SK-MEL-5 (cell line): ENCODE measurements at places on chromosomes 12 and 14. TPM values are rescaled to one million over a fixed set of nuclear protein-coding genes. Genes with fewer than 3 reads are reported as not detected.

DNA sequence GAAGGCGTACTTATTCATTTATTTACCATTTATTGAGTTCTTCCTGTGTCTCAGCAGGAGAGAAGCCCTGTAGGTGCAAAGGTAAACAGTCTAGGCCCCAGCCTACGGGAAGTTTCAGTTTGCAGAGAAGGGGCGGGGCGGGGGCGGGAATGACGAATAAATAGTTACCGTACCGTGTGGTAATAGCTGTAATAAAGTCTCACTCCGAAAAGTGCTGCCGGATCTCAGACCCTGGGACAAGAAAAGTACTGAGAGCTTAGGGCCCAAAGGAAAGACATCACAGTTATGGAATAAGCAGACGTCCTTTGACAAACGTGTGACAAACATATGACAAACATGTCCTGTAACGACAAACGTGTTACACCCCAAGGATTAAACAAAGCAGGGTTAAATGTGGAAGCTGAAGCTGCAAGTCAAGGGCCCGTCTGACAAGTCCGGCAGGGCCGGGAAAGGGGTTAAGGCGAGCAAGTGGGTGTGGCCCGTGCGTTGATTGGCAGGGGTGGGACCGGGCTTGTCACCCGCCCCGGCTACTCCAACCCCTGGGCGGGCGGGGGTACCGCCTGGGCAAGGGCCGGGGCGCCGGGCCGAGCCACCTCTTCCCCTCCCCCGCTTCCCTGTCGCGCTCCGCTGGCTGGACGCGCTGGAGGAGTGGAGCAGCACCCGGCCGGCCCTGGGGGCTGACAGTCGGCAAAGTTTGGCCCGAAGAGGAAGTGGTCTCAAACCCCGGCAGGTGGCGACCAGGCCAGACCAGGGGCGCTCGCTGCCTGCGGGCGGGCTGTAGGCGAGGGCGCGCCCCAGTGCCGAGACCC, at the start of gene LRP10:
Gene LRP10, plus strand, starts transcription at position 517 of the 809 bp plus-strand sequence. CDS start 564 bp downstream, outside the sequence.
- peak; percentile 89 for DNase-seq

DNA sequence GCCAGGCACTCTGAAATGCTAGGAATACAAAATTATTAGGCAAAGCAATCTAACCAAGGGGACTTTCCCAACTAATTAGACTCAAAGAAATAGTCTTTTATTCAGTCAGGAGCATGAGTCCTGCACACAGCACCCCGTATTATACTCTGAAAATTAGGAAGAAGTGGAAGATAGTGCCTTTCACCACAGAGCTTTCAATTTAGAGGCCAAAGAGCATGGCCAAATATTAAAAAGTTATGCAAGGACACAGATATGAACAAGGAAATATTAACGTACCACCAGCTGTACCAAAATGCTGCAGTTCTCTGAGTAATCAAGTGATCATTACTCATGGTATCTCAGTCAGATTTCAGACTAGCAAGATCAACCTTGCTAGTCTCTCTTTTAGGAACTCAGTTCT, 22.6 kb upstream of the MDM2 start:
- no peak for DNase-seq

DNA sequence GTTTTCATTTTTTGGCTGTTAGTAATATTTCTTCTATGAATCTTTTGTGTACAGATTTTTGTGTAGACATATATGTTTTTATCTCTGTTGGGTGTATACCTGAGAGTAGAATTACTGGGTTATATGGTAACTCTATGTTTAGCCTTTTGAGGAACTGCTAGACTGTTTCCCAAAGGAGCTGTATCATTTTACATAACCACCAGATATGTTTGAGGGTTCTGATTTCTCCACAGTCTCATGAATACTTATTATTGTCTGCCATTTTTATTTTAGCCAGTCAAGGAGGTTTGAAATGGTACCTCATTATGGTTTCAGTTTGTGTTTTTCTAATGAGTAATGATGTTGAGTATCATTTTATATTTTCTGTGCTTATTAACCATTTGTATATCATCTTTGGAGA, 1.9 kb downstream of the PCNX4 start:
- DNase-seq: no peak

- no peak for DNase-seq
Observed at GRCh38 chr12:56450241-56450640, 1.0 kb upstream of the TIMELESS start.

GRCh38 chr12:92299344-92299743, 153.7 kb upstream of the BTG1 start:
- no peak for DNase-seq

- peak; percentile 77 for DNase-seq
Observed at GRCh38 chr12:27777141-27777540, 2.9 kb upstream of the KLHL42 start.

DNA sequence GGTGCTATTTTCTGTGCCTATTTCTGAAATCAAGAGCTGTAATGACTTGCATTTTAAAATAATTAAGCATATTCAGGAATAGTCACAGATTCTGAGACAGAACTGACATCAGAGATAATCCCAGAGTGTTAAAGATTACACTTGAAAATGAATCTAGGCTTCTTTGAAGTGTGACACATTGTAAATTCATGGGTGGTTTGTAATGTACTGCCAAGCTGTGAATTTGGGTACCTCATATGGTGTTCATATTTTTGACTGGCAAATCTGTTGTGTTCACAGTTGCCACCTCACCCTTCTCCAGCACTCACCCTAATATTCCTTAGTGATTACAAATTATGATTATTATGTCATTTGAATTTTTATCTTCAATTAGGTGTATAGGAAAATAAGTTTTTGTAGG, 78.5 kb upstream of the CSRP2 start:
- DNase-seq: no peak

DNA sequence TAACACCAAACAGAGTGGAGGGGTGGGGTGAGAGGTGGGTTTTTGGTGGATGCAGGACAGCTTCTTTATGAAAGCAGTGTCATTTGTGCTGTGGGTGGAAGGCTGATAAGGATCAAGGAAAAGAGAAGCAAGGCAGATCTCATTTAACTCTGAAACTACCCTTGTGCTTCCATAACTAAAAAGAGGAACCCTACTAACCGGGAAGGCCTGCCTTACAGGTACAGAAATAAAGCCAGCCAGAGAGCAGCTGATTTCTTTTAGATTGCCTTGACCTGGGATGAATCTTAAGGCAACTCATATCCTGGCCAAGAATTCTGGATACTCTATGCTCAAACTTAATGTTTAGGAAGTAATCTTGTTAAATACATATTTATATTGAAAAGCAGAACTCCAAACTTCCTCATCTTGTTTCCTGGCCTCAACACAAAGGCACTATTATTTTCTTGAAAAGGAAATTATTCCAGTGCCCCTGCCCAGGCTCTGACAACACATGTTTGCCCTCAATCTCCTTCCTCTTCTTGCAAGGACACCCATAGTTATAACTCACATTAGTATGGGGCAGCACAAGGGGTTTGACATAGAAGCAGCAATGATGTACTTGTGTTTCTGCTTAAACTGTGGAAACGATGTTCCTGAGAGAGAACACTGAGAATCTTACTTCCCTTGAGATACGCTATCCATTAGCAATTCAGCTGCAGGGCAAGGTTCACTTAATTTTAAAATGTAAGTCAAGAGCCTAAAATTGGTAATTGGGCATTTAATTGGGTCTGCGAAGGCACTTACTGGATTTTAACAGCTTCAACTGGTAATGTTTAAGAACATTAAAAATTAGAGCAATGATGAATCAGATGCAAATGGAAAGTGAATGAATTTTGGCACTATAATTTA, 173.7 kb downstream of the STXBP6 start:
- DNase-seq: peak; percentile 41

GRCh38 chr14:64906022-64906421, 8.2 kb upstream of the CHURC1 start:
- DNase-seq: peak; percentile 50

- DNase-seq: no peak
Observed at GRCh38 chr12:31732926-31733548, 4.2 kb upstream of the AMN1 start.

GRCh38 chr12:19830446-19830845, 391.2 kb downstream of the AEBP2 start:
- DNase-seq: no peak

GRCh38 chr12:53538209-53538689, 31.0 kb upstream of the NPFF start:
- DNase-seq: peak; percentile 92

DNA sequence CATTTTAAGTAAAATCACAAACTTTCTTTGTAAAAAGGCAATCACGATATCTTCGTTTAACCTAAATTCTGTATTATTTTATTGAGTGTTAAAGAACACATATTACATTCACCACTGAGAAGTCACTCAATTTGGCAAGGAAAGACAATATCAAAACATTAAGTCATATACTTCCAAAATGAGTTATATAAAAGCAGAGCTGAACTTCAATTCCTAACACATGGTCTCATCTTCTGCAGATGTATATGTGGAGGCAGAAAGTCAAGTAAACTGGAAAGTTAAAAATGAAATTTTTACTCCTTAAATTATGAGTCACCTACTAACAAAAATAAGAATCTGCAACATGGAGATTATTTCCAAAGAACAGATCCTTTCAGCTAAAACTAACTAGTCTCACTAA, 28.7 kb downstream of the BMAL2 start:
- no peak for DNase-seq

DNA sequence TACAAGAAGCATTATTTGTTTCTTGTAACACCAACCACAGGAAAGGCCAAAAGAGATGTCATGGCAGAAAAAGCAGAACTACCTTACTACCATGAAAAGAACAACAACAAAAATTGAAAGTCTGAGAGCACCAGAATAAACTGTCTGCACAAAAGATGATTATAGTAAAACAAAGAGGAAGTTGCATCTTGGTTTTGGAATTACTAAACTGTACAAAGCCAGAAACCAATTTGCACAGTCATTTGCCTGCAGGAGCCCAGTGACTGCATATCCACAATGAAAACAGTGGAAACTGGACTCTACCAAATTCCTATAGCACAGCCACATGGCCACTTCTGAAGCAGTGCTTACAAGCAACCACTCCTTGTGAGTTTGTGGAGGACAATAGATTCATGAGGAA, 276.2 kb downstream of the SSPN start:
- DNase-seq: peak; percentile 9

DNA sequence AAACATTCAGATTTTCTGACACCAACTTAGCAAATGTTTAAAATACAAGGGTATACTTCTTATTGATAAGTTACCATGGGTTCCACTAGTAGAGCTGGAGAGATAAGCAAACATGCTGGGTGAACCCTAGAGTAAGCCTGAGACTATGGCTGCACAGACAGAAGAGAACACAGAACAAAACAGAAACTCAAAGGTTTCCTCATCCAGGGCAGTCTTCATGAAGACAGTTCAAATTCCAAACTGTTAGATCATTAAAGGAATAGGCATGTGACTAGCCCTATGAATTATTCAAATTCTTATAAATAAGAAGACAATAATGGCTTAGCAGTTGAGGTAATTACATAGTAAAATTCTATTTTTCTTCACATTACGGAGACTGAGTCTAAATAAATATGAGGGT, 28.1 kb downstream of the BTBD7 start:
- DNase-seq: no peak

DNA sequence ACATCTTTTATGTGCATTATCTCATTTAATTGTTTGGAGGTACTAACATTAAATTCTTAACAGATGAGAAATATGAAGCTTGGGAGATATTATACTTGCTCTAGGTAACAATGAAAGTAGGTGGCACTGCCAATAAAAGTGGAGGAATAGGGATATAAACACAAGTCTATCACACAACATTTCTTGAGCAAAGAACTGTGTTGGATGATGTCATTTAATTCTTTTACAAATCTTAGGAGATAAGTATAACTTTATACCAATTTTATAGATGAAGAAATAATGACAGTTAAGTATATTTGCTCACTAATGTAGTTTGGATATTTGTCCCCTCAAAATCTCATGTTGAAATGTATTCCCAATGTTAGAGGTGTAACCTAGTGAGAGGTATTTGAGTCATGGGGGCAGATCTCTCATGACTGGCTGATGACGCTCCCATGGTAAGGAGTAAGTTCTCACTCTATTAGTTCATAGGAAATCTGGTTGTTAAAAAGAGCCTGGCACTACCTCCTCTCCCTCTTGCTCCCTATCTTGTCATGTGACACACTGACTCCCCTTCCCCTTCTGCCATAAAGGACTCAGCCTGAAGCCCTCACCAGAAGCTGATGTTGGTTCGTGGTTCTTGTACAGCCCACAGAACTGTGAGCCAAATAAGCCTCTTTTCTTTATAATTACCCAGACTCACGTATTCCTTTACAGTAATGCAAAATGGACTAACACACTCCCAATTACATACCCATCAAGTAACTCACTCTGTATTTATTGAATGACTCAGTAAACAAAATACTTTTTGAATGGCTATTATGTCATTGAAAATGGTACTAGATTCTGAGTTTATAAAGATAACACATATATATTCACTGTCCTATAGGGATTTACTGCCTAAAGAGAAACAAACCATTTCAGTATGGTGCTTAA, 146.8 kb upstream of the KITLG start:
- DNase-seq: no peak

DNA sequence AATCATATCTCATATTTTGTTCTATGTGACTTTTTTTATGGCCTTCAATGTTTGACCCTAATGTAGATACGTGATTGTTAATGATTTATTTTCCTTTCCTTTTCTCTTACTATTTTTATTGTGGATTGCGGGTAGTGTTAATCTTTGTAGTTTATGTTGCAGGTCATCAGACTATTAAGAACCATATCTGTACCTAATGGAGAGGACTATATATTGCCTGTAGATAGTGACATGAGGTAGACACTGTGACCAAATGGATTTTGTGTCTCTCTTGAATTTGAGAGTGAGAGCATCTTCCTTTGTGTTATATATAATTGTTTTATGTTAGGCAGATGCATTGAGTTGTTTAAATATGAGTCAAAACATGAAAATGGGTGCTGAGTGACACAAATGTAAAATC, 543.4 kb upstream of the MGAT4C start:
- no peak for DNase-seq

- DNase-seq: no peak
Observed at GRCh38 chr12:116324654-116325335, 47.3 kb upstream of the MED13L start.

Gene SMARCD1
- total RNA-seq: 80.3 and 90.6 TPM in 2 replicates

Gene BCDIN3D
- 6.3 and 7.2 TPM in 2 replicates for total RNA-seq

Gene TEX22
- total RNA-seq: 0.26 and 0.32 TPM in 2 replicates

Gene MYH7
- total RNA-seq: 0.05 TPM in 1 of 2 replicates, not detected in the other
